Fibroblast of the conjunctiva (primary cell): ENCODE measurements at places on chromosomes 4 and X.

GRCh38 chr4:101960431-101960830 is 169.9 kb downstream of the BANK1 start:
- no peak for DNase-seq

DNA sequence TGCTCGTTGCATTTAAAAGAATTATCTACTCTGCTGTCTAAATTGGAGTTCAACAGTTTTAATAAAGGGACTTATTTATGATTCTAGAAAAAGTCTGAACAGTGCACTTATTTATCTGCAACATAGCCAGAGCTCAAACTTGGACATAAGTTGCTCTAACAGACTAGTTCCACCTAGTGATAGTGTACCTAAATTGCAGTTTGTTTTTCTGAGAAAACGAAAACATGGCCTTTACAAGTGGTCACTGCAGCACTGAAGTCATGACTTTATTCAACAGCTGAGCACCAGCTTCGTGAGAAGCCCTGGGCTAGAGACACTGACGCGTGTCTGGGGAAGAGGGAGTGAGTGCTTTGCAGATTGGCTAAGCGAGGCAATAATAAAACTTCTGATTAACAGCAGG is 77.3 kb upstream of the IGSF1 start:
- DNase-seq: no peak

- no peak for DNase-seq
These were observed 114.9 kb downstream of the EFHC2 start for GRCh38 chrX:44228621-44229020.

- DNase-seq: no peak
These were observed 5.3 kb upstream of the RASL11B start for GRCh38 chr4:52856801-52857200.

- no peak for DNase-seq
These were observed 189.1 kb downstream of the SPCS3 start for GRCh38 chr4:176508780-176509331.

DNA sequence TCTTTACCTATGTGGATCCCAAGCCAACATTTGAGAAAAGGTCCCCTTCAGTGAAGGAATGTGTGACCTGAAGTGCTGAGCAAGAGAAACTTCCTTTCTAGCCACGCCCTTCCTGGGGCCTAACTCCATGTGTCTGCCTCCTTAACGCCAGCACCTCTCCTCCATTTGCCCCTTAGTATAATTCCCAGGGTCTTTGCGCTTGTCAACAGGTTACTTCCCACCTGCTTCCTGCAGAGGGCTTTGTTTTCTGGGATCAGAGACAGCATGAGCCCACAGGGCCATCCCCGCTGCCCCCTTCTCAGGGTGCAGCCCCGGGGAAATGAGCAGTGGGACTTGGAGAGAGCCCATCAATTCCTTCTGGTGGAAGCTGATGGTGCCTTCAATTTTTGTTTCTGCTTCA is 45.9 kb upstream of the DRD5 start:
- DNase-seq: no peak
